ENCODE measurements at places on chromosomes 5 and 9.
A peak's percentile ranks its signal among the peaks of the same experiment; 100 is the strongest.

GRCh38 chr9:133886563-133887501 is 105.3 kb downstream of the VAV2 start:
- no peak for DNase-seq

DNA sequence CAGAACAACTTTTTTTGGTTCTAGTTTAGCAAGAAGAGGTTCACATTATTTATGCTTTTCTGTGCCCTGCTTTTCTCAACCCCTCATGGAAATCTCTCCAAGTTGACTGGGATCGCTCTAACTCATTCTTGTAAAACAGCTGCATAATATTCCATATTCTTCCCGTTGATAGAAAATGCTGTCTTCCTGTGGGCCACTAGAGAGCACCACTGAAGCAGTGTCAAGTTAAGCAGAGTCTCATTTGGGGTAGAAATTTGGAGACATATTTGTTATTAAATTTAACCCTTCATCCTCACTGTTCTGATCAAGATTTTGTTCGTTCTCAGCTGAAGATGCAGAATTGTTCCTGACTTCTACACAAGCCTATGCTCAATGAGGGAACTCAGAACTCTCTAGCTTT is 140.1 kb downstream of the CEMIP2 start:
- no peak for DNase-seq

DNA sequence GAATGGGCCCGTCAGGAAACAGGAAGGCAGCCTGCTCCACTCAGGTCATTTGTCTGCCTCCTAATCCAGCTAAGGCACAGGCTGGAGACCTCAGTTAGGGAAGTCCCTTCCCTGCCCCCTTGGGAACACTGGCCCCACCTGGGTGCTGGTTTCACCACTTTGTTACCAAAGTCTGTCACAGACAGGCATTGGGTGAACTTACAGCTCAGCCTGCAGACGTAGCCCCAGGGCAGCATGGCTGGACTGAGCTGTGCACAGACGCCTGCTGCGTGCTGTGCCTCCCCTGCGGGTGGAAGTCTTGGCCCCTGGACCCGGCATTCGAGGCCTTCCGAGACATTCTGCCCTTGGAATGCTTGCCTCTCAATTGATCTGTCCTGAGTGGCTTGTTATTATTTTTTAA is 48.9 kb downstream of the TENT4A start:
- no peak for DNase-seq

GRCh38 chr5:94267350-94267899 is 351.0 kb downstream of the KIAA0825 start:
- no peak for DNase-seq

DNA sequence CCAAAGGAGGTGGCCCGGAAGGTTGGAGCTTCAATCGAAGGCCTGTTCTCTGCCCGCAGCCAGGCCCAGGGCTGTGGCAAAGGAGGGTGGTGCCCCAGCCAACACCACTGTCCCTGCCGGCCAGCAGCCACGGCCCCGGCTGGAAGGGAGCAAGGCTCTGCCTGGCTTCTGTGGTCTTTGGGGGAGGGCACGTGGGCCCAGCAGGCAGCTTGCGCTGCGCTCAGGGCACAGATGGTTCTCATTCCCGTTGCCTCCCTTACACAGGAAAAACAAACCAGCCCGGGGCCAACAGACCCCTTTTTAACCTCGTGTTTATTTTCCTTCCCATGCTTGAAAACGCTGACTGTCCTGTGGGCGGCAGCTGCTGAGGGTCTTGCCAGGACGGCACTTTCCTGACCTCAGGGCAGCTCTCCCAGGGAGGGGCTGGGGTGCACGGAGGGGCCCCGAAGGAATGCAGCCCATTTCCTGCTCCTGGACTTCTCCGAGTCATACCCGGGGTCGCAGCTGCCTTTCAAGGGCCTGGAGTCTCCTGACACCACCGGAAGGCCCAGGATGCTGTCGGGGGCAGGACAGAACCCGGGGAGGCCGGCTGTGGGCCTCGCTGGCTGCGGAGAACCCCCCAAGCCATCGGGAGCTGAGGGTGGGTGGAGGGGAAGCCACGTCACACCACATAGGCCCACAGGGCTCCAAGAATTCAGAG is 1.1 kb upstream of the GPSM1 start:
- peak; percentile 95 for DNase-seq

DNA sequence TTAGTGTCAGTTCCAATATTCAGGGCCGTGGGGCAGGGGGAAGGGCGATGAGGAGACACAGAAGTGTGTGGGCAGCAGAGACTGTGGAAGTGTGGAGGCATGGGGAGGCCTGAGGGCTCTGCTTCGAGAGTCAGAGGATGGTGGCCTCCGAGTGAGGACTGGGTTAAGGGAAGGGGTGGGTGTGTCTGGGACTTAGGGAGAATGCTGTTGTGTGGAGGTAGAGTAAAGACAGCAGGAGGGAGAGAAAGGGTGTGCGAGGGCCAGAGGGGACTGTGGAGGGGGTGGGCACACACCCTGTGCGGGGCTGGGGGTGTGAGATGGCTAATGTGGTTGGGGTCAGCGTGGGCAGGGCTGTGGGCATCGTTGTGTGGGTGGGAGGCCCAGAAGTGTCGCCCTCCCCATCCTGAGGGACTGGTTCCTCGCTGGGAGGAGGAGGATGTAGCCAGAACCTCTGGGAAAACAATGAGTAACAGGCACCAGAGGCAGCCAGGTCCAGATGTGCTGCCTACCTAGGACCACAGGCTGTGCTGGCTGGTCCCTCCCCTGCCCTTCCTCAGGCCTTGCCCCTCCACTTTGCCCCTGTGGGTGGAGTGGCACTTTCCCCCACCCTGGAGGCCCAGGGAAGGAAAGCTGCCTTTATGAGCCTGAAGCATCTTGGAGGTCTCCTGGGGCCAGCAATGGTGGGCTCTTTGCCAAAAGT is 4.2 kb downstream of the USP20 start:
- DNase-seq, result no peak

DNA sequence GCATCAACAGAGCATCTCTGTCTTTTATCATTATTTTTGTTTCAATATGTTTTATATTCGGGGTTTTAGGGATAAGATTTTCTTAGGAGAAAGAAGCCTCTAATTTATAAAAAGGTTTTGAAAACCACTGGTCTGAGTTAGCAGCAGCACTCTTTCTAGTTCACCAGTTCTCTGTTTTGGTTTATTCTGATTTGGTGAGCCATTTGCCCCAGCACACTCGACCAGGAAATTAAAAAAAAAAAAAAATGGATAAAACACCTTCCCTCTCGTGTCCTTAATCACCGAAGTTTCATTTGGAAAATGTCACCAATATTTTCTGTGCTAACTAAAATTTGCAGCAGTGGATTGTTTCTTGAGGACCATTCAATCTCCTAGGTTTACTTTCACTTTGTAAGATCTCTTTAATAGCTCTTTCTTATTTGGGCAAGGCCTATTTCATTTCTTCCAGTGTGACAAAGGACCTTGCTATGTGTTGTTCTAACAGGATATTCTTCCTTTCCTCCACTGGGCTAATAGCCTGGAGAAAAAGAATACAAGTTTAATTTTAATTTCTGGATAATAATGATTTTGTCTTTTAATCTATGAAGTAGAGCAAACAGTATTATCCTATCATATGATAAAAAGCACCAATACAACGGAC is 57.8 kb upstream of the ANXA1 start:
- DNase-seq, result no peak

- DNase-seq, result no peak
Measured at GRCh38 chr9:13352451-13352979, 73.0 kb upstream of the MPDZ start.

- peak; percentile 23 for DNase-seq
Measured at GRCh38 chr5:30401479-30402058, 791.9 kb upstream of the CDH6 start.

DNA sequence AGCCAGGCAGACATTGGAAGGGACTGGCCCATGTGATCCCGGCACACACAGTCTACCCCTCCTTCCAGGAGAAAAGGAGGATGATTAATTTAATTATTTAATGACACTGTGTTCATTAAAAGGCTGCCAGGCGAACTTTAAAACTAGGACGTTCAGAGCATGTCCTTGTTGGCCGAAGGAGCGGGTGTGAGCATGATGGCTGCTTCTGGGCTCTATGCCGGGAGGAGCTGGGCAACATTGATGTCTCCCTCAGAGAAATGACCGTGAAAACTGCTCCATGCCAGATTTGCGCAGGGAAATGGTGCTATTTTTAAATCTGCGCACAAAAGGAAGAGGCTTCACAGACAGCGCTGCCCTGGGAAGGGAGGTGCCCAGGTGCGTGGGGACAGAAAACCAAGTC is 284.9 kb upstream of the IRX4 start:
- DNase-seq, result no peak

DNA sequence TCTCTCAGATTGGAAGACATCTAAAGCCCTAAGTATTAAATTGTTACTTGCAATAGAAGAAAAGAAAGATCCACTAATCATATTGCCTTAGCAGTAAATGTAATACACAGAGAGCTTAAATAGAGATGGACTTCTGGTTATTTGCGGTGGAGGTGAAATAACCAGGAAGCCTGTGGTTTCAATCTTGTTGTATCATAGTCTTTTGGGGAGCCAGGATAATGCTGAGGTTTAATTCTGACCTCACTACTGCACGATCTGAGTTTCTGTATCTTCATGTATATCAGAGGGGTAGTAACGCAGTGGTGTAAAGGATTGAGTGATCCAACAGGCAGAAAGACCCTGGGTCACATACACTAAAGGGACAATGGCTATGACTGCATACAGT is 71.7 kb downstream of the ANKRD55 start:
- DNase-seq, result no peak

DNA sequence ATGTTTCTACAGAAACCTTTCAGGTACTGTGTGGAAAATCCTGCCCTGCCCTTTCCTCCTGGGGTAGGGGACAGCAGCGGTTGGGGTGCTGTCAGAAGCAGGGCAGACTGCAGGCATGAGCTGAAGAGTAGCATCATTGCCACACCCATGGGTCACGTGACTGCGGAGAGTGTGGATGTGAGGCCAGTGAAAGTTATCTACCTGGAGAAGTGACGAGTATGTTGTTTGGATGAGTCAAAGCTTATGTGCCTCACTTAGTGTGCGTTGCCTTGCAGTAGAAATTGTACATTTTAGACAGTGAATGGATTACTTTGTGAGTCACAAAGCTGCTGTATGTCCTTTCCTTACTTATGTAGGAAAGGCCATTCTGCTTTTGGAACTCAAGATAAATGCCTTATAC is 21.7 kb upstream of the ACTBL2 start:
- no peak for DNase-seq

- DNase-seq, result no peak
Measured at GRCh38 chr9:6409811-6410210, 3.2 kb upstream of the UHRF2 start.

- DNase-seq, result no peak
Measured at GRCh38 chr9:94915476-94916450, 189.3 kb downstream of the AOPEP start.

- no peak for DNase-seq
Measured at GRCh38 chr9:135123773-135124134, 36.3 kb downstream of the OLFM1 start.

DNA sequence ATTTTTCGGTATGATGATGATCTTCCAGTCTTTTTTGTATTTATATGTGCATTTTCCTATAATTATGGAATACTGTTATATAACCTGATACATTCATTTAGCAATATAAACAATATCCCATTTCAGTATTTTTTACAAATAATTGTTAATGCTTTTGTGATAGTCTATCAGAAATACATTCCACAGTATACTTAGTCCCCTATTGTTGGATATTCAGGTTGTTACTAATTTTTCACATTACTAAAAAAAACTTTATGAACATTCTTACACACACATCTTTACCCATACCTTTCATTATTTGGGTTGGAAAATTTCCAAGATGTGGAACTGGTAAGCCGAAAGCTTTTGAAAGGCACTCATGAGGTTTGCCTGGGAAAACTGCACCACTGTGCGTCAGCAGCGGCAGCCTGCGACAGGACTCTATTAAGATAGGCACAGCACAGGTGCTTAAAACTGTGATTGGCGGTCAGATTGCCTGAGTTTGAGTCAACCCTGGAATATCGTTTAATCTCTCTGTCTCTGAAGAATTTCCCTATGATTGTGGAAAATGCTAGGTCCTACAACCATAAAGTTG is 147.5 kb upstream of the ERCC6L2 start:
- peak; percentile 41 for DNase-seq

DNA sequence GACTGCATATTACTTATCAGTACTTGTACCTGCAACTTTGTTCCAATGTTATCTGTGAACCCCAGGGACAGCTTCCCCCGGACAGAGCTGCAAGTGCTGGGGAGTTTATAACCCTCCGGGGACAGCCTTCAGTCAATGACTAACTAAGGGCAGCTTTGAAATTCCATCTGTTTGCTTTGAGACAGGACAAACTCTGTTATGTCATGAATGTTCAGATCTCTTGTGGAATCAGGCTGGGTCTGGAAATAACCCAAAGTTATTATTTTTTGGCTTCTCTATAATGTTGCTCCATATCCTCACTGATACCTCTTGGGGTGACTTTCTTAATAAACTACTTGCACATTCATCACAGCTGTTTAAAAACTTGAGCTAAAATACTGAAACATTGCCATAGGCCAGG is 617.5 kb upstream of the TLE4 start:
- no peak for DNase-seq

DNA sequence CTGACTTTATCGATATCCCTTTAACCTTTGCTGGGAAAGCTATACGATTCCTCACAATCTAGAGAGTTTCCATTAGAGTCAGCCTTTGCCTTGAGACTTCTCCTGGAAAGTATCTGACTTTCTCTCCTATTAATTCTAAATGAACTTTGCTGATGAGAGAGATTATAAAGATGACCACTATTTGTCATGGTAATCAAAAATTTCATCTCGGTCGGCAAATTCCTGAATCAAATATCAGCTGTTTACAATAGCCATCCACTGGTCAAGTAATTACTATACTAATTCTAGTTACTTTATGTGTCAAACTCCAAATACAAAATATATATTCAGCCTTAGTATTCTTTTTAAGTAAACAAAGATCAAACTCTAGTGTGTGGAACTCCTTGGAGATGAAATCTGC is 164.4 kb upstream of the ITGA1 start:
- no peak for DNase-seq

DNA sequence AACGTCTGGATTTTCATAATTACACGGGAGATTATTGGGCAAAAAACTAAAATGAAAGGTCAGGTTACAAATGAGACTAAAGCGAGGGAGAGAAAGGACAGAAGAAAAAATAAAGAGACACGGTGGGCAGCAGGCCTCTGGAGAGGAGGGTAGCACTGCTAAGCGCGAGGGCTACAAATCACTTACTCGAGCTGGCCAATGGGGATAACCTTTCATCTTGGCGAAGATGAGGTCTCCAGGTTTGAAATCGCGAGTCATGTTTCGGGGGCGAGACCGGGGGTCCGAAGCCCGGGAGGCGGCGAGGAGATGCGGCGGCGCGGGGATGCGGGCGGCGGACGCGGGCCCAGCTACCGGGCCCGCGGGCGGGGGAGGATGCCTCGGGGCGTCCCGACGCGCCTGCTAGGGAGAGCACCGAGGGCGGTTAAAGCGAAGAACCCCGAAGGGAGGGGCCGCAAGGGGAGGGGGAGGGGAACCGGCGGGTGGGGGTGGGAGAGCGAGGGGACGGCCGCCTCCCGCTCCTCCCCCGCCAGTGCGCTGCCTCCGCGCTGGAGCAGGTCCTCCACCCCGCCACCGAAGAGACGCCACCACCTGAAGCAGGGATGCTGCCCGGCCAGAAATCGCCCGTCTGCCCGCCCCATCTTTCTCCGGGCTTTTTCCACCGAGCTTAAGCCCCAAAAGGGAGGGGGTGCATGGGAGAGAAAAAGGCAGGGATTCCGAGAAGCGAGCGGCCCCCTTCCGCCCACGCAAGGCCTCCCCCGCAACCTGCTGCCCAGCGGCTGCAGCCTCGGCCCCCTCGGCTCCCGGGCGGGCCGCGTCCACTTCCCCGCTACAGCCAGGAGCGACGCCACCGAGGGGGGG is 610 bp downstream of the PSIP1 start:
- peak; percentile 62 for DNase-seq

GRCh38 chr9:89899573-89899972 is 294.8 kb downstream of the GADD45G start:
- no peak for DNase-seq

Data from lung (tissue), 17 donors.